Brain microvascular endothelial cell (primary cell): ENCODE measurements at places on chromosomes 3 and 15.

DNA sequence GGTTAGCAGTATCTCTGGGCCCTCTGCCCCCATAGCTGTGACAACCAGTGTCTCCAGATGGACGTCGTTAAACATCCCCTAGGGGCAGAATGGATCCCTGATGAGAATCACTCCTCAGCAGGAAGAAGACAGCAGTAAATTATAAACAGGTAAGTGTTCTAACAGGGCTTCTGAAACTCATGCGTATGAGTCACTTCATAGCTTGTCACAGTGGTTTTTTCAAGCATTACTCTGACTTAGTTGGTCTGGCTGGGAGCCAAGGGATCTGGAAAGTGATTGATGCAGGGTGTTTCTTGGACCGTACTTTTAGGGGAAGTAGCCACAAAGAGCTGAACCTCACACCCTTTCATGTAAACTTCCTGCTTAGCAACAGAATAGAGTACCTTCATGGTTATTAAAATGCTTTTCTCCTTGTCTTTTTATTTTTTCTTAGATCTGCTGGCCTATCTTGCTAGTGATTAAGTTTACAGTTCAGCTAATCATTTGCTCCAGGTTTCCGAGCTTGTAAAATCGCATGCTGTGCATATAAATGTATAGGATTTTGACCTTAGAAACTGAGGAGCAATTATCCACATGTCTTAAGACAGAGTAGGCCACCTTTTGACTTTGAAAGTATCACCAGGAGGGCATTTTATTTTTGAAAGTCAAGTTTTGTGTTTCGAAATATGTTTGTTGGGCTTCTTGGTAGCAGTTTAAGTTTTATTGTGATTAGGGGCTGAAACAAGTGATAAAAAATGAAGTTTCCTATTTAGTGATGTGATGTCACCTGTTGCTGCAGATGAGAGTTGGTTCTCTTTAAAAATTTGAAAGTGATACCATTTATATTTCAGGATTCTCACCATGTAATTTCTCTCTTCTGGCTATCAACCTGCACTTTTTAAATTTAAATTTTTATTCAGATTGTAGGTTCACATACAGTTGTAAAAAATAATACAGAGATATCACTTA, 333.9 kb downstream of the PTPRG start:
- DNase-seq, result peak; percentile 86

DNA sequence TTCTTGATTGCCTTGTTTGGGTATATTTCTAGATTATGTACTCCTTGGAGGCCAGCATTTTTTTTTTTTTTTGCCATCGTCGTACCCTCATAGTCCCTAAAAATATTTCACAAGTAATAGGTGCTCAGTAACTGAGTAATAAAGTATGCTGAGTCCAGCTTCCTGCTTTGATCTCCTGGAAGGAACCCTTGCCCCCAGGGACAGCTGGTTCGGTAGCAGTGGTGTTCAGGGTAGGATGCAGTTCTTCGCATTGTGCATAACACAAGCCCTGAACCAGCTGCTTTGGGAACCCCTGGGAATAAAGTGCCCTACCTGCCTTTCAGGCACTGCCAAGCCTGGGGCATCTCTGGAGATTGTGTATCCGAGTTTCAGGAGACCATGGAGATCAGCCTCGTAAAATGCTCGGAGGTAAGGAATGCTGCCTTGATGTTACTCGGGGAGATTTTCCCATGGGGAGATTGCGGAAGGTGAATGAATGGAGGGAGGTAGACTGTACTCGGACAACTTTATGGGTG, 7.6 kb downstream of the MYZAP start:
- DNase-seq, result no peak

DNA sequence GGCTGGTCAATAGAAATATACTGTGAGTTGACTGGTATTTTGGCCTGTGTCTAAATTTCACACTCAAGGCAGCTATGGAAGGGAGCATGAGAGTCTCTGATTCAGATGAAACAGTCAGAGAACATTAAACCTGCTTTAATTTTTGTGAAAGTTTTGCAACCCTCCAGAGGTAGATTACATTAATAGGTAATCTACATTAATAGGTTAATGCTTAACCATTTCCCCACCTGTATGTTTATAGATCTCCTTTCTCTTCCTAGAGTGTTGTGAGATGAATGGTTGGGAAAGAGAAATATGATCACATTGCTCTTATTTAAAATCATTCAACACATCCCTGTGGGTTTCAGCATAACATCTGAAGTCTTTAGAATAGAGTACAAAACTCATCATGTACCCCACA, 586.9 kb upstream of the DPPA4 start:
- DNase-seq, result no peak

DNA sequence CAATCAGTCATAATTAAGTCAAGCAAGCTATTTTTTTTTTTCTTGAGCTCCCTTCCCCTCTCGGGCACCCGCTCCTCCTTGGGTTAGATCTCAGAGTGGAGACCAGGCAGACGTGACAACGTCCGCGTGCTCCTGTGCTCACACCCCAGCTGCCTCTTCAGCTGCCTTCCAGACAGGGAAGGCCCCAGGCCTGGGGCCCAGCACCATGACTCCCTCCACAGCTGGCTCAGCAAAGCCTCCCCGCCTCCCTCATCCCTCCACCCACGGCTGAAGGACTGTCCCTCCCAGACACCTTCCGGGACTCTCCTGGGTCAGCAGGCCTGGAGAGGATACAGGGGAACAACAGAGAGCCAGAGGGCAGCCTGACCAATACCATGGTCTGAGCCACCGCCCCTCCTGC, 87.9 kb upstream of the LINGO1 start:
- no peak for DNase-seq

GRCh38 chr15:67091980-67092677, 26.7 kb downstream of the SMAD3 start:
- no peak for DNase-seq

DNA sequence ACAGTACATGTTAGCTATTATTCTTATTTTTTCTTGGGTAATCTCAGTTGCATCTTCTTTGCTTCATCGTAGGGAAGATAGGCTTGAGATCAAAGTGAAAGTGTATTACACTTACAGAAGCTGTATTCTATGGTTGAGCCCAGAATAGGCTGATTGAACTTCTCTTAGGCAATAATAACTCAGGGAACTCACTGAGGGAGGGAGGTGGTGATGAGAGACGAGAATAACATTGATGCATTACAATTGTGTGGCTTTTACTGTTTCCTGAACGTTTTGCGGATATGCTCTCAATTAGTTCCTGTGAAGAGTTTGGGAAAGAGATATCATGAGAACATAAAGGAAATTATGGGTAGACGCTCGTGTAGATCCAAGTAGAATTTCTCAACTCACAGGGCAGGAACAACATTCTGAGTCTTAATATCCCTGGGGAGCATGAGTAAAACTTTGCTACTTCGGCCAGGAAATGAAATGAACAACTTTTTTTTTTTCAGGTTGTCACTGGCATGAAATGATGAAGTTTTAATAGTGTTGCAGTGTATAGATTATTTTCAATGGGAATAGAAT, 302.2 kb downstream of the TUSC7 start:
- DNase-seq, result no peak

GRCh38 chr15:34470091-34470490, 32.5 kb upstream of the GOLGA8A start:
- no peak for DNase-seq

DNA sequence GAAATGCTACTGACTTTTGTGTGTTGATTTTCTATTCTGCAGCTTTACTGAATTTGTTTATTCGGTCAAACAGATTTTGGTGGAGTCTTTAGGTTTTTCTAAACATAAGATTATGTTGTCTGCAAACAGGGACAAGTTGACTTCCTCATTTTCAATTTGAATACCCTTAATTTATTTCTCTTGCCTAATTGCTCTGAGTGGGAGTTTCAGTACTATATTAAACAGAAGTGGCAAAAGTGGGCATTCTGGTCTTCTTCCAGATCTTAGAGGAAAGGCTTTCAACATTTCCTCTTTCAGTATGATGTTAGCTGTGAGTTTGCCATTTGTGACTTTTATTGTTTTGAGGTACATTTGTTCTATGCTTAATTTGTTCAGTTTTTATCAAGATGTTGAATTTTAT, 268.5 kb downstream of the WNT5A start:
- no peak for DNase-seq

DNA sequence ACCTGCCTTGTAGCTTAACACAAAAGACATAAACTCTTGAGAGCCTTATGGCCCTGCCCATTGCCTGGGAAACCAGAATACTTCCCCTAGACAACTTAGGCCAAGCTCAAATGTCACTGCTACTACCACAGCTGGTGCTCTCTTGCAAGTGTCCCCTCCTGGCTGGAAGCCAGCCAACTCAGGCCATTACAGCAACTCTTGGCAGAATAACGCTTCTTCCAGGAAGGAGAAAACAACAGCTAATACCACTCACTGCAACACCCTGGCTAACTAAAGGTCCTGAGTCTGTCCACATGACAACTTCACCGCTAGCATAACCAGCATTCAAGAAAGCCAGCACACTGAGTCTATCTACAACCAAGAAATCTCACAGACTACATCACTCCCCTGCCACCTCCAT, 5.1 kb upstream of the B4GALT4 start:
- no peak for DNase-seq

- DNase-seq, result no peak
These were observed 163.3 kb downstream of the CDIN1 start for GRCh38 chr15:36742696-36743095.

- DNase-seq, result no peak
These were observed 62.7 kb downstream of the USP13 start for GRCh38 chr3:179715582-179715981.

DNA sequence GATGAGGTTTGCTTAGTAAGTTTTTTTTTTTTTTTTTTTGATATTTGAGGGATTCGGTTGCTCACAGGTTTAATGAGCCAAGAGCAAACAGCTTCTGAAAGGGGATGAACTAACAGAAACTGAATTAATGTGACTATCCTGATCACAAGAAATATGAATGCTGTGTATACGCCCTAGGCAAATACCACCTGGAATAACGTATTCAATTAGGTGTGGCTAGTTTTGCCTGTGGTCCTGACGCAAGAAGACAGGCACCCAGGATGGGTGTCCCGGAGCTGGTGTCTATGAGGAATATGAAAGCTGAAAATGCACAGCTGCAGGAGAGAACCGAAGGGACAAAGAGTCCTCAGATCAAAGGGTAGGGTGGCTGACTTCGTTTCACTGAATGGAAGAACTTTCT, 14.6 kb downstream of the LSG1 start:
- no peak for DNase-seq

- no peak for DNase-seq
These were observed 467.1 kb downstream of the RAP2B start for GRCh38 chr3:153629148-153629547.

DNA sequence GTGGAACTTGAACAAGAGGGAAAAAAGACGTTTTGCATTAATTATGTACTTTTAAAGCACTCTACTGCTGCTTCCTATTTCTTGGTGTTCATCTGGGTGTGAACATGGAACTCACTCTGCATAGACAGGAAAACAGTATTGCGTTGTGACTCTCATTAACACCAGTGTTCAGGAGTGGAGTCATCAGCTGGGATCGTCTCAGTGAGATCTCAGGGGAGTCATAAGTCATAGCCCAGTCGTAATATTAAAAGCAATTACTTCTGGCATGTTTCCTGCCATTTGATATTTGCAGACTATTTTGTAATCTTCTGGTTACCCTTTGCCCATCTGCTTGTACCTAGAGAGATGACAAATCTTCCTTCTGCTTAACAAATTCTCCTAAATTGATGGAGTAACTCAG, 462.0 kb upstream of the ATP11B start:
- DNase-seq, result no peak

DNA sequence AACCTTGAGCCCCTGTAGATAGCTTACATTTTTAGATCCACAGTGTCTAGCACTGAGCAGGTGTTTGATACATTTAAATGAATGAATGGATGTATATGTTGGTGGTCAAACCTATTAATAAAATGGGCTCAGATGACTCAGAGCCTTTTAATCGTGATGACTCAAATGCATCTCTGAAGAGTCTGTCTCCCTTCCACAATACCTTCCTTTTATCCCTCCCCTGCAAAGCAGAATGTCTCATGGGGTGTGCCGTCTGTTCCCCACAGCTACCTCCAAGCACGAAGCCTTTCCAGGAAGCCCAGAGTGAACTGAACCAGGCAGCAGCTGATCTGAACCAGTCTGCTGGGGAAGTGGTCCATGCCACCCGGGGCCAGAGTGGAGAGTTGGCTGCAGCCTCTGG, 303.5 kb upstream of the TPM1 start:
- peak; percentile 58 for DNase-seq

DNA sequence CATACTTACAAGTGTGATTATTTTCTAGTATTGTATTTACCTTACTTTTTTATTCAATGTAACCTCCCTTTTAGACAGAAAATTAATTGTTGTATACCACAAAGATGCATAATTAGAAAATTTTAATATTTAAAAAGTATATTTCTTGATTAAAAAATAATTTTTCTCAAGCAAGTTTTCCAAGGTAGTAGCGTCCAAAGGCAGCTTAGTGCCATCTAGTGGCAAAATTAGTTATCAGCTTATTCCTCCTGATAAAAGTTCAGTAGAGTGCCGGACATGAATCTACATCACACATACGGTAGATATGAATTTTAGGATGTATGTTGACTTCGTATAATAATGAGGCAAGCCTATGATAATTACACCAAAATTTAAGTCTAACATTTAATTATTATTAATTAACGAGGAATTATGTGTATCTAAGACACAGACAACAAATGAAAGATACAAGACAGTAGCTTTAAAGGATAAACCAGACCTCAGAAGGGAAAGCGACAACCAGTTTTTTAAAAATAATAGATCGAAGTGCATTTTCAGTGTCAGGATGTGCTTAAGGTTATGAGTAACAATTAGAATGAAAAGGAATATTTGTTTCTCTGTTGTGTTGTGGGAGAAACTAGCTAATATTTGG, 405.9 kb downstream of the ROBO1 start:
- peak; percentile 44 for DNase-seq

DNA sequence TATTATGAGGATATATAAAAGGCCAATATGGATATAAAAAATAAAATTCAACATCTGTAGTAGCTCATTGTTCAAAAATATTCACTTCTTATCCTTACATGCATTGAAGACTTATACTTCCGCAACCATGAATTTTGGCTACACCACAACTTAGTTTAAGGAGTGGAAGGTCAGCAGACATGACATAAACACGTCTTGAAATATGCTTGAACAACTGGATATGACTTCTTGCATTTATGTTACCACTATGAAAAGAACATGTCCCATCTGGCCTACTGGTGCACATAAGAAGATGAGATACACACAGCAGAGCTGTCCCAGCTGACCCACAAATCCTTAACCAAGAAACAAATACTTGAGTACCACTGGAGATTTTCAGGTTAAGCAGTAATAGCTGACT, 52.1 kb downstream of the MYO9A start:
- no peak for DNase-seq

GRCh38 chr3:126146525-126147146, 33.8 kb downstream of the ALDH1L1 start:
- no peak for DNase-seq

DNA sequence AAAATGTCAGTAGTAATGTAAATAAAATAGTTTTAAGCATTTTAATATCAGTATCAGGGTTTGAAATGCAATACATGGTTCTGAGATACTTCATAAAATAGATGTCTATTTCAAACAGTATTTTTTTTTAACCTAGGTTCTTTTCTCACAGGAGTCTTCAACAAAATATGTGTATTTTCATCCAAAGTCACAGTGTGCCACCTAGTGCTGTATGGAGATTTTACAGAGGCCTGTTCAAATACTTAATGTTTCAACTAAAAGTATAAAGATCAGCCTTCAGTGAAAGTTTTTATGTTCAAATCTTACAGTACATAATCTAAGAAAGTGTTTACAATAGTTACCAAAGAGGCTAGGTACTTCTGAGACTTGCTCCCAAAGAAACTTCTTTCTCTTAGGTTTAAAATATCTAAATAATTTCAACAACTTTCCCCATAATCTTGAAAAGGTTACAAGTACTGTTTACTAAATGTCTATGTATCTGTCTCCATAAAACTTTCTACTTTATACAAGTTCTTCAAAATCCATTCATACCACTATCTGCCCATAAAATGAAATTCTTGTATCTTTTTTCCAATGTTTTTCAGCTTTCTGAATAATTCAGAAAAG, 38.3 kb downstream of the SCAPER start:
- DNase-seq, result peak; percentile 17
